ENCODE measurements at places on chromosomes 5 and 9.

DNA sequence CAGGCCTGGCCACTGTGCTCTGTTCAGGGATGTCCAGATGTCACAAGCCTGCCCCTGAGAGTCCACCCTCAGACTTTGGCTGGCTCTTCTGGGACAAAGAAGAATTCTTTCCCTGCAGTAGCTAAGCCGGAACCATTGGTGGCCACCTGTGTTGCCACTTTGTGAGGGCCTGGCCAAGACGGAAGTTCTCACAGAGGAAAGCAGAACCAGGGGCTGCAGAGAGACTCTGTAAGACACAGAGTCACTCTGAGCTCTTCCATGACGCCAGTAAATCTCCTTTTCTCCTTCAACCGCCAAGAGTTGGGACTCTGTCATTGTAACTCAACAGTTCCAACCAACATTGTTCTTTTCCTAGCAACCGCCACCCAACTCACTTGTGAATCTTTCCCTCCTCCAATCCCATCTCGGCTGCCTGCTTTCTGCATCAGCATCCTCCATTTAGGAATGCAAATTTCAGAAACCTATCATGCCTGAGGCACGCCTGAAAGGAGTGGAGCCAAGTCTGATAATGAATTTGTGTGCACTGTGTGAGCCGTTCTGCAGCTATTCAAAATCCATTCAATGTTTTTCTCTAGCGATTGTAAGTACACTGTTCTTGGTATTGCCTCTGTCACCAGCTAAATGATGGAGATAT lies 37.8 kb upstream of the ATP6V1G1 start:
- DNase-seq, result peak; percentile 53

GRCh38 chr9:113042884-113043657 lies 13.5 kb downstream of the ZFP37 start:
- DNase-seq, result peak; percentile 4

- DNase-seq, result no peak
Measured at GRCh38 chr5:9529041-9529480, 16.8 kb downstream of the SEMA5A start.

GRCh38 chr9:100084734-100085133 lies 14.1 kb downstream of the ERP44 start:
- DNase-seq, result no peak

DNA sequence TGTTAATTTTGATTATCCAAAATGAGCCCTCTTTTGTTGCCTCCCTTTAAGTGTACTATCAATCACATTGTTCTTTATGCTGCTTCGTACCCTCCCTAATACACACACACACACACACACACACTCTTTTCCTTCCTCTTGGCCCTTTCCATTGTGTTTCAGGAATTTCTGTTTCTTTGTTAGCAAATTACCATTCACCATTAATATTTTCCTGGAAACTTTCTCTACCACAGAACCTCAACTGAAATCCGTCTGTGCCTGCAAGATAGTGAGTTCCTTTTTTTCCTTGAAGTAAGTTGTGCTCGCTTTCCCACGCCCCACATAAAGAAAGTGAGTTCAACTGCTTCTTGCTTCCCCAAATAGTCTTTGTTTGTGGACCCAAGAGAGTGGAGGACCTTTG lies 61.8 kb downstream of the SMIM15 start:
- DNase-seq, result no peak

GRCh38 chr9:109726119-109726518 lies 53.9 kb upstream of the PALM2AKAP2 start:
- no peak for DNase-seq

DNA sequence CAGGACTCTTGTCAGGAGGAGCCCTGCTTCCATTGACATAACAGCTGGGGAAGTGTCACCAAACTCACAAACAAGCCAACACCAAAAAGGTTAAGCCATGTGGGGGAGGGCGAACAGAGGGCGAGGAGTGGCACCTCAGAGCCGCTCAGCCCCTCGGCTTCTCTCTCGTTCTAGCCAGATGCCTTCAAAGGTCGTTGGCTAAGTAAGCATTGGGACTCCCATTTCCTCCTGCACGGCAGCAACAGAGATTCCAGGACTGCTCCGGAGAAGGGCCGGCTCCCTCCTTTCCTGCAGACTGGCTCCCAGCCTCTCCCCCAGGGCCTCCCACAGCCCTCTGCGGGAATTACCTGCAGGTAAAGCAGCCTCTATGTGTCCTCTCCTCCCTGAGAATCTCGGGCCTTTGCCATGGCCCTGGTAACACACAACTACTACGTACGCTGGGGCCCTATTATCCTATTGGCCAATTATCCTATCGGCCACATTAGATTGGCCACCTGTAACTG lies 52.1 kb upstream of the RNU6ATAC start:
- no peak for DNase-seq

- peak; percentile 49 for DNase-seq
Measured at GRCh38 chr5:17340819-17341218, 123.4 kb downstream of the BASP1 start.
